GM12878 (cell line): ENCODE measurements at places on chromosomes 12 and 14. TPM values are rescaled to one million over a fixed set of nuclear protein-coding genes. Genes with fewer than 3 reads are reported as not detected.
A peak's percentile ranks its signal among the peaks of the same experiment; 100 is the strongest.

MEG3 gene
- total RNA-seq, result 0.66 and 0.95 TPM in 2 replicates

KERA gene
- not detected in 2 replicates for total RNA-seq

TDRD9 gene
- total RNA-seq, result not detected in 2 replicates

GNB3 gene
- total RNA-seq, result 0.16 and 0.46 TPM in 2 replicates

GRCh38 chr12:68612202-68612601 is 1.5 kb downstream of the RAP1B start:
- H3K4me1 ChIP-seq, result peaks cover 4% of the 10 kb centered on the region; the same call in 1 of the 2 replicates
- H3K36me3 ChIP-seq, result no peaks in the 10 kb centered on the region
- peak overlapping the region; percentile 86 for H3K4me3 ChIP-seq
- DNase-seq, result no peak

DNA sequence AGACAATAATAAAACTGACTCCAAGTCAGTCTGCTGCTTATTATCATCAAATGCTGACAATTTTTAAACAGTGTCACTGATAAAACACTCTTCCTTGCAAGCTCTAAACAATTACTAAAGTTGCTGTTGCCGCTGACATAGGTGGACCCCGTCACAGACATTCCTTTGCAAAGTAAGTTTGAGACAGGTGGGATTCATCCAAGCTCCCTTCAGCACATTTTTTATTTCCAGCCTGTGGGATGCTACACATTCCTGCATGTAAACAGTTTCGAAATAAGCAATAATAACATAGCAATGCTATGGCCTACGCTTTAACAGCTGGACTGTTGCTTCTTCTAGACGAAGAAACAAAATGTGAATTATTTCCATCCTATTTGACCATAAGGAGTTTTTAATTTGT is 85.4 kb upstream of the HIF1A start:
- DNase-seq, result no peak
- no peak overlapping the region for H3K4me3 ChIP-seq
- no peaks in the 10 kb centered on the region for H3K36me3 ChIP-seq
- no peaks in the 10 kb centered on the region for H3K4me1 ChIP-seq
